ENCODE measurements at places on chromosomes 3 and 15.

GRCh38 chr3:62065985-62066693 is 307.2 kb downstream of the FEZF2 start:
- DNase-seq: no peak

- no peak for DNase-seq
Measured at GRCh38 chr3:14565868-14566588, 25.9 kb upstream of the GRIP2 start.

DNA sequence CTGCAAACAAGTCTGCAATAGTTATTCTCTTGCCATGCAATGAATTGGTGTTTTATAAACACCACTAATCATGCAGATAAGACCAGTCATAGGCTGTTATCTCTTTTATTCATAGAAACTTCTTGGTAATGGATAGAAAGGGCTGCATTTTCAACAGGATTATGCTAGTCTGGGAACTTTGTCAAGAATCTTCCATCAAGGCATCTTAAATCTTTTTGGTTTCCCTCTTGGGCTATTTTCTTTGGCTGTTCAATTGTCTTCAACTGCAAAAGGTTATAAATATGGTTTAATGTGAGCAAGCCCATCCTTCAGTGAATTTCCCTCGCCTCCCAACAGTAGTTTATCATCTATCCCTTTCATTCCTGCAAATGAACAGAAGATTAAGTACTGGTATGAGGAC is 59.0 kb upstream of the MINAR1 start:
- no peak for DNase-seq

DNA sequence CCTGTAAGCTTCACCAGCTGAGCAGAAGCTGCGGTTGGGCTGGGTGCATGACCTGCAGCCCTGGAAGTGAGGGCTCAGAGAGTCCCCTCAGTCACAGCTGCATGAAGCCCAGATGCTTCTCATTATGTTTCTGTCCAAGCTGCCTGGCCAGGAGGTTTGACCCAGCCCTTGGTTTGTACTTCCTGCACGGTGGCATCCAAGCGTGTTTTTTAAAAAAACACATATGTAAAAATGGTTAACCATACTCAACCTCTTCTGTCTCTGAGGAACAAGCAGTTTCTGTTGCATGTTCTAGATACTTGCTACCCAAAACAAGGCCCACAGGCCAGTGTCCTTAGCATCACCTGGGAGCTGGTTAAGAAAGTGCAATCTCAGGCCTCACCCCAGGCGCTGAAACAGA is 76.0 kb upstream of the ATP10A start:
- DNase-seq: no peak

- no peak for DNase-seq
Measured at GRCh38 chr15:95017666-95018328, 786.4 kb downstream of the MCTP2 start.

DNA sequence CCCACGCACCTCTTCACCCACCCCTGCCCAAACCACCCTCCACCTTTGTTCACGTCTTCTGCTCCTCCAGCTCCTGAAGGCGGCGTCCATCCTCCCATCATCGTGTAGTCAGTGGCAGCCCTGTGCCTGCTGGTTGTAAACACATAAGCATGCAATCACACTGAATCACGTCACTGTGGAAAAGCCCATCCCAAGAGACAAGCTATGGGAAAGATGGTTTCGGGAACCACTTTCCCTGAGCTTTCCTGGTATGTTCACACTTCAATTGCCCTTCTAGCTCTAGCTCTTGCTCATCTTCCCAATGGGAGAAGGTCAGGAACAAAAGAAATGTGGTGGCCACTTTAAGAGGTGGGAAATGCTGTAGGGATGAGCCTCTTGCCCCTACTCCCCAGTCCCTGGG is 14.4 kb upstream of the GOLGA8J start:
- no peak for DNase-seq

- no peak for DNase-seq
Measured at GRCh38 chr3:158097081-158097592, 9.1 kb downstream of the SHOX2 start.

- DNase-seq: no peak
Measured at GRCh38 chr3:61227799-61228198, 23.5 kb downstream of the FHIT start.

- DNase-seq: no peak
Measured at GRCh38 chr3:152272771-152273242, 4.1 kb downstream of the MBNL1 start.

GRCh38 chr15:47750740-47751262 is 33.5 kb downstream of the SEMA6D start:
- no peak for DNase-seq

DNA sequence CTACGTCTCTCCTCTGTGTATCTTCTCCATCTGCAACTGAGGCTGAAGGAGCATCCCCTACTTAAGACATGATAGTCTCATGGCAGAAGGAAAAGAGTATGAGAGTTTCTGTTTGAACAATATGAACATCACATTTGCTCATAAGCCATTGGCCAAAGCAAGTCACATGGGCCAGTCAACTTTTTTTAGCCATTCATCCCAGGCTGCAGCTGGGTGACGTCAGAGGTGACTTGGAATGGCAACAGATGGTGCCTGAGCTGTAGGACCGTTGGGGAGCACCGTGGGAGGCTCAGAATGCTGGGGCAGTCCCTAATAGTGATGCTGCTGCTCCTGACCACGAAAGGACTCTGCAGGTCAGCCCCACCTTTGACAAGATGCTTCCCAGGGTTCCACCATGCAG is 58.7 kb downstream of the CRTC3 start:
- DNase-seq: no peak

DNA sequence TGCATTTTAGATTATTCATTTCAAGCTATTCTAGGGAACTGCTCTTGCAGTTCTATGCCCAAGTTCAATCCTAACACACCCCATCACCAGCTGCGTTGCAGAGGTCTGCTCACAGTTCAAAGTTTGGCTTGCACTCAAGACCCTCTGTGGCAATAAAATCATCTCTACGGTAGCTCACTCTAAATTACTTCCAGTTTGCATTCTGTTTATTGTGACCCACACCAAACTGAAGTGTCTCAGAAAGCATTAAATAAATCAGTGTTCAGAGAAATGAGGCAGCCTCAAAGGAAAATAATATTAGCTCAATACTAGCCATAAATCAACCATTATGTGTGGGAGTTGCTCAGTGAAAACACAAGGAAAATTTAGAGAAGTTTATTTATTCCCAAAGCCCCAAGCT is 250.3 kb downstream of the MAGI1 start:
- DNase-seq: no peak

- no peak for DNase-seq
Measured at GRCh38 chr3:52471371-52472238, 16.2 kb downstream of the NISCH start.

DNA sequence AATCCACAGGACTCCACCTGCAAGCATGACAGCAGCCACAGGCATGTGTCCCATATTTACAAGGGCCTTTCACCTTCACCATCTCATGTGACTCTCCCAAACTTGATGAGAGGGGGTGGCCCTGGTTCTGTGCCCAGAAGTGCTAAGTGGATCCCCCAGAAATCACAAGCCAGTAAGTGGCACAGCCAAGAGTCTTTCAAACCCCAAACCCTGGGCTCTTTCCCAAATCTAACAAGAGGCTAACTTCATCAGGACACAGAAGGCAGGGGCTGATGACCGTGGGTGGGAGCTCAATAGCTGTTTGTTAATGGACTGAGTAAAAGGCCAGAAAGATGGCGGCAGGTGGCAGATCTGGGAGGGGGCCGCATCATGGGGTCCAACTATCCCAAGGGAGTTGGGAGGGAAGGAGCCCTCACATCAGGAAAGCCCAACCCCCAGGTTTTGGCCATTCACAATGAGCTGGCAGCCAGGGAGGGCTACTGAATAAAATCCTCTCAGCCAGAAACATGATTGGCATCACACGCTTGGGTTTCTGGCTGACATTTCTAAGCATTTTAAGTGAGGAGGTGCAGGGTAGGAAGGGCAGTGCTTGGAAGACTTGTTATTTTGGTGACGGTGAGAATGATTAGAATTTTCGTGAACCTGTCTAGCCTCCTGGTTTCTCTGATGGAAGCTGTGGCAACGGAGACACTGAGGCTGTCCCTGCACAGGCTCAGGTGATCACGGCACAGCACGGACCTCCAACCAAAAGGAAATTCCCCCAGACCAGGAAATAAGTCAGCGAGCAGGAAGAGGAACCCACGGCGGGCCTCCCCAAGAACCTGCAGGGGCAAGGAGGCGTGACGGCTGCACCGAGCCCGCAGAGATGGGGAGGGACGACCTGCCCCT is 109.3 kb downstream of the OXNAD1 start:
- no peak for DNase-seq

DNA sequence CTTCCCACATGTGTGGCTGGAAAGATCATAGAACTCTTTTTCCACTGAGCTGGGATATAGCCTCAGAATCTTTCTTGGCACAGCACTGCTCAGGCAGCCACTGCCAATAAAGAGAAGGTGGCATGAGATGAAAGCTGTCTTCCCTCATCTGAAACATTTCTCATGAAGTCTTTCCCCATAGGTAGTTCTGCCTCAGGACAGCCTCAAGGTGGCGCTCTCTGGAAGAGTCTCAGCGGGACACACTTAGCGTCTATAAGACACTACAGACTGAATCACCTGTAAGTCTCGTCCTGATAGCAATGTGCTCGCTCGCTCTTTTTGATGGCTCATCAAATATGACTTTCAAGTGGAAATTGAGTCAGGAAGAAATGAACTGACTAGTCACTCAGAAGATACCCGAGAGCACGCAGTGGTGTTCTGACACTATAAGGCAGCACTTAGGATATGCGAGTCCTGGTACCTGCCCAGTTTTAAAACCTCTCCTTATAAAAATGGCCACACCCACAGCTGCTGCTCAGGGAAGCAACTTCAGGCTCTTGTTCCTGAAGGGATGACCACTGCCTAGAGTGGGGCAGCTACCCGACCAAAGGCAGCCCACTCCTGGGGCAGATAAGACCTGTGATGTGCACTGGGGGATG is 269.5 kb downstream of the SUCLG2 start:
- DNase-seq: peak; percentile 60

GRCh38 chr15:45100884-45101625 is 12.9 kb downstream of the DUOX2 start:
- DNase-seq: no peak

DNA sequence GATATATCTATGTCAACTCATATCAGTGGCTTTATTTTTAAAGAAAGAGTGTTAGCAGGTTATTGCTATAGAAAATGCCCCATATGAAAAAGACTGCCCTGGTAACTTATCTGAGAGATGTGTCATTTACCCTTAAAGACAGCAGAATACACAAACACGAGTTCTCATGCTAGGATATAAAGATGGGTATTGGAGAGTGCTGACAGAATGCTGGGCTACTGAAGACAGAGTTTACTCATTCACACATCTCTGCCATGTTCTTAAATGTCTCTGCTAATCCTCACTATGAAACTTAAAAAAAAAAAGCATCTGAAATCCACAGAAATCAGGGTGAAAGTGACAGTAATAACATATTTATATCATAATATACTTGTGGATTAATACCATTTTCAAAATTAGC is 126.7 kb downstream of the FOXP1 start:
- no peak for DNase-seq

- DNase-seq: no peak
Measured at GRCh38 chr15:59845942-59846499, 156.9 kb upstream of the BNIP2 start.

- peak; percentile 58 for DNase-seq
Measured at GRCh38 chr3:129161860-129162271, 1.0 kb upstream of the ISY1 start.

DNA sequence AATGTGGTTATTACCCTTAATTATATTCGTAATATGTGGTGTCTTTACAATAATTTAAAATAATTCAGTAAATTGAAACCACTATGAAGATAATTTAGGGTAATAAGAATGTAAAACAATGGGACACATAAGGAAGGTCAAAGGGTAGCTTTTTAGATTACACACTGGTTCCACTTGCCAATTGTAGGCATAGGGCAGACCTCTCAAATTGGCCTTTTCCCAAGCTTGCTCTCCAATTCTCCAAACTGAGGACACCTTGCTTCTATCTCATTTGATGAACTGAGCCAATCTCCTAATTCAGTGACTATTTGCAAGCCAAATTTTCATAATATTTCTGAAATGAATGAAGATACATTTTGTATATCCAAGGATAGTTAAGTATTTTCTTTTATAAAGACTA is 151.4 kb downstream of the ARPP21 start:
- DNase-seq: no peak

GRCh38 chr3:29275309-29275708 is 5.6 kb upstream of the RBMS3 start:
- DNase-seq: no peak

- no peak for DNase-seq
Measured at GRCh38 chr3:87501076-87501475, 224.7 kb upstream of the POU1F1 start.
